ENCODE measurements at places on chromosomes 4 and X. TPM values are rescaled to one million over a fixed set of nuclear protein-coding genes. Genes with fewer than 3 reads are reported as not detected.

Gene ARMCX2
- 37.7 TPM for total RNA-seq

Gene SSX2
- total RNA-seq, result not detected

Gene CT45A3
- not detected for total RNA-seq

Gene EXOSC9
- total RNA-seq, result 23.0 TPM

Gene SULT1B1
- 8.3 TPM for total RNA-seq

Gene ZXDA
- 6.1 TPM for total RNA-seq

Gene SRPX2
- total RNA-seq, result 8.3 TPM

Gene FRMPD4
- total RNA-seq, result not detected

Gene BCORL1
- 1.7 TPM for total RNA-seq

Gene AMMECR1
- total RNA-seq, result 3.5 TPM

Gene TMEM150C
- 3.3 TPM for total RNA-seq

Gene ADRA2C
- total RNA-seq, result under 0.01 TPM

Gene TBC1D9
- total RNA-seq, result 66.7 TPM

Gene GABRG1
- total RNA-seq, result not detected

Gene FGD1
- total RNA-seq, result 1.1 TPM

Gene FRMD7
- not detected for total RNA-seq

Gene PDE6B
- total RNA-seq, result 7.5 TPM

Gene FGFRL1
- total RNA-seq, result 6.3 TPM

DNA sequence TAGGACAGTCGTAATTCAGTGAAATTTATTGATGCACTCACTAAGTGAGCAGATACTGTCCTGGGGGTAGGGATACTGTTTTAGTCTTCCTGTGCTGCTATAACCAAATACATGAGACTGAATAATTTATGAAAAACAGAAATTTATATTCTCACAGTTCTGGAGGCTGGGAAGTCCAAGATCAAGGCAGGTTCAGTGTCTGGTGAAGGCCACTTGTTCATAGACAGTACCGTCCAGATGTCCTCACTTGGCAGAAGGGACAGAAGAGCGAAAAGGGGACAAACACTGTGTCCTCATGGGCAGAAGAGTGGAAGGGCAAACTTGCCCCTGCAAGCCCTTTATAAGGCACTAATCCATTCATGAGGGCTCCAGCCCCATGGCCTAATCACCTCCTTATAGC is 45.6 kb downstream of the PGRMC2 start:
- no peak for DNase-seq

DNA sequence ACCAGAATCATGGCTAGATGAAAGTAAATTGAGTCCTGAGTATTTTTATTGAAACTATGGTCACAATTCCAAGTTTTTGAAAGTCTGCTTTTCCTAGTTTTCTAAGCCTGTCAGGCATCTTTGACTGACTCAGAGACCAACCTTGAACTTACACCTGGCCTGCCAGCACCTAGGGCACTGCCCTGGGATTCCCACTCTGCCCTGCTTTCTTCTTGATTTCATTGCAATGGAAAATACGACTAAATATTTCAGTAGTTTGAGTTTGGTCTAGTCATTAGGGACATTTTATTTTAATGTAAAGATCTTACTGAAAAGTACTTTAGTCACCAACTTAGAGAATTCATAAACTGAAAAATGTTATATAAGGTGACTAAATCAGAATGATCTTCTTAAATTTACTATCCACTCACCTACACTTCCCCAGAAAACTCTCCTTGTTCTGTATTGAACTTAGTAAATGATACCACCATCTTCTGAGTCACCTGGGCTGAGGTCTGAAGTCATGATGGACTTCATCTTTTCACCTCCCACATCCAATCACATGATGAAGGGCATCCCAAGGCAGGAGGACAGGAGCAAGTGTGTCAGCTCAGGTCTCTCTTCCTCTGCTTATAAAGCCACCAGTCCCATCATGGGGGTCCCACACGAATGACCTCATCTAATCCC is 11.6 kb upstream of the PYURF start:
- DNase-seq, result no peak

DNA sequence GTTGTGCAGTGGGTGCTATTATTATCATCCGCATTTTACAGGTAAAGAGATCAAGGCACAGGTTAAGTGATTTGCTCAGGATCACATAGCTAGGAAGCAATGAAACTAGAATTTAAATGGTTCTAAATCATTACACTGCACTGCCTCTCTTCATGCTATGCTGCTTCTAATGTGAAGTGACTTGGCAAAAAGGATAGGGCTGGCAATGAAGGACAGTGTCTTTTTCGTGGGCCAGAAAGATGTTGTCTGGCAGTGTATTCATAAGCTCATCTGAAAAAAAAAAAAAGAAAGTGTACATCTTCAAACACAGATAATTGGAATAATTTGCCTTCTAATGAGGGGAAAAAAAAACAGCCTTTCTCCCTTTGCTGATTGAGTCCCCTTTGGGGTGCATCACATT is 132.2 kb upstream of the FUNDC1 start:
- no peak for DNase-seq

DNA sequence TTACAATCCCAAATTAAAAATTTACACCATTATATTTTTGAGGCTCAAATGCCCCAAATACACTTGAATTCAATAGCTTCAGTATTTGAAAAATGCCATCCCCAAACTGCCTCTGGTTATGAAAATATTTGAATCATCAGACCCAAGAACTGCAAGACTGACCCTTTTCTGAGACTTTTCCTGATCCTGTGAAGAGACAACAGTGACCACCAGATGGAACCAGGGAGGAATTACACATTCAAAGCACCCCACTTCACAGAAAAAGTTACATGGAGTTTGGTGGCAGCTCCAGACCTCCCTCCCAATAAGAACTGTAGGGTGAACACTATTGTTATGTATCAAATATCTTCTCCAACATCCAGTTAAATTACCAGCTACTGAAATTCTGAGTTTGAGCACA is 44.0 kb upstream of the SCD5 start:
- DNase-seq, result peak; percentile 37

DNA sequence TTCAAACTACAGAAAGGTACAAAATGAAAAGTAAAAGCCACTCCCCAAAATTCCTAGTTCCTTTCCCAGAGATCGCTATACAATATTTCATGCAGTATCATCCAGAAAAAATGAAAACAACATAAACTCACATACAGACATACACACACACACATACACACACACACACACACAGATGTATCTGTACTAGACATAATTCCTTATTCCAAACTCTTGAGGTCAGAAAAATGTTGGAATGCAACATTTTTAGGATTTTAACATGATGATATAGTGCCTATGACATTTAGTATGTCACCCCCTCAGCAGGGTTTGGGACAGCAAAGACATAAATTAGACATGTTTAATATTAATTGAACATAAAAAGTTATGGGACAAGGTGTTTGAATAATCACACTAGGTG is 73.4 kb upstream of the LHFPL1 start:
- no peak for DNase-seq

- peak; percentile 45 for DNase-seq
Observed at GRCh38 chr4:165873298-165874071, 448 bp downstream of the TLL1 start.

DNA sequence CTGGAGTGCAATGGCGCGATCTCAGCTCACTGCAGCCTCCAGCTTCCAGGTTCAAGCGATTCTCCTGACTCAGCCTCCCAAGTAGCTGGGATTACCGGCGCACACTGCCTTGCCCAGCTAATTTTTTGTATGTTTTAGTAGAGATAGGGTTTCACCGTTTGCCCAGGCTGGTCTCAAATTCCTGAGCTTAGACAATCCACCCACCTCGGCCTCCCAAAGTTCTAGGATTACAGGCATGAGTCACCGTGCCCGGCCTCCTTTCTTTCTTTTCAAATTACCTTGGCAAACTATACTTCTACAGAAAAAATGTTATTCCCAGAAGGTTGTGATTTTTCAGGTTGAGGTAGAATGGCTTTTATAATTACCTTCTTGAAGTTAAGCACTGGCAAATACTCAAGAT is 321.9 kb upstream of the PRPS2 start:
- no peak for DNase-seq

GRCh38 chr4:124111922-124112321 is 600.6 kb downstream of the ANKRD50 start:
- peak; percentile 90 for DNase-seq

DNA sequence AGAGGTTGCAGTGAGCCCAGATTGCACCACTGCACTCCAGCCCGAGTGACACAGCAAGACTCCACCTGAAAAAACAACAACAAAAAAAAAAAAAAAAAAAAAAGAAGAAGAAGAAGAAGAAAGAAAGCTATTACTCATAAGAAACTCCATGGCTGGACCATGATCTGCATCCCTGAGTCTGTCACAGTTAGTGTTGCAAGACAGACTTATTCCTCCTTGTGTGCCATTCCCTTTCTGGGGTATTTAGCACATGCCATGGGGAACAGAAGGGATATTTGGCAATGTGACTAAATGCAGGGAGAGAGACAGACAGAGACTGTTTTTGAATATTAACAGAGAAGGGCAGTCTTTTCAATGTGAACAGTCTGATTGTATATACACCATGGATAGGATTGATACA is 16.7 kb upstream of the PDS5A start:
- DNase-seq, result no peak

- no peak for DNase-seq
Observed at GRCh38 chrX:65987811-65988210, 52.1 kb downstream of the VSIG4 start.

- DNase-seq, result no peak
Observed at GRCh38 chrX:132409780-132410556, 78.9 kb downstream of the MBNL3 start.

DNA sequence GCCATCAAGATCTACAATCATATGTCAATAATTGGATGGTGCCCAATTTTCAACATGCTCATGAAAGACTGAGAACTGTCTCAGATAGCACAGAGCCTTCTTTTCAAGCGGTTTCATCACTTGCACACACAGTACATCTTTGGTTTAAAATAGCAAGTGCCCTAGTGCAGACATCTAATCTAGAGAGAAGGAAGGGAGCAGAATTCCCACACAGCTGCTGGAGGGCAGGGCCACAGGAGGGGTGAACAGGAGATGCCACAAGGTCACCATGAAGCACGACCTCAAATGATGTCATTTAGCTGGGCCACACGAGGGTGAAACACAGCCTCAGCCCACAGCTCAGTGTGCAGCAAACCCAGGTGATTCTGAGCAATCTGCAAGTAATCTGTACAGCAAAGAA is 24.3 kb downstream of the LEF1 start:
- DNase-seq, result no peak

DNA sequence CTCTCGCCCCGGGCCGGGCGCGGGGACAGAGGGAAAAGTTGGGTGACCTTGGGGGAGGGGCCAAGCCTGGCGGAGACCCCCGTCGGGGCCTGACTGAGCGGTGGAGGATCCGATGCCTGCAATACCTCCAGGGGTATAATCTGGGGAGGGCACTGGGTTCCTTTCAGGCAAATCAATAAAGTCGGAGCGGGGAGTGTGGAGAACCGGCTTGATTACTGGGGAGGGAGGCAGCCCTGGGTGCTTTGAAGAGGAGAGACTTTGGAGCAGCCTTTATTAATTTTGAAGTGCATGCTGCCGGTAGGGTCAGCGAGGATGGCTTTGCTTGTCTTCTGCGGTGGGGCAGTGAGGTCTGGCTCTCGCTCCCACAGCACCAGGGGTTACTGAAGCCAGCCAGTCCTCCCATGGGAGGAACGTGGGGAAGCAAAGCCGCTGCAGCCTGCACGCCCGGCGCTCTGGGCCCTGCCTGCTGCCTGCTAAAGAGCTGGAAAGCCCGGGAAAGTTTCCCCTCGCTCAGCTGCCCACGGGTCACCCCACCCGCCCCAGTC is 403 bp upstream of the LGI2 start:
- DNase-seq, result no peak

DNA sequence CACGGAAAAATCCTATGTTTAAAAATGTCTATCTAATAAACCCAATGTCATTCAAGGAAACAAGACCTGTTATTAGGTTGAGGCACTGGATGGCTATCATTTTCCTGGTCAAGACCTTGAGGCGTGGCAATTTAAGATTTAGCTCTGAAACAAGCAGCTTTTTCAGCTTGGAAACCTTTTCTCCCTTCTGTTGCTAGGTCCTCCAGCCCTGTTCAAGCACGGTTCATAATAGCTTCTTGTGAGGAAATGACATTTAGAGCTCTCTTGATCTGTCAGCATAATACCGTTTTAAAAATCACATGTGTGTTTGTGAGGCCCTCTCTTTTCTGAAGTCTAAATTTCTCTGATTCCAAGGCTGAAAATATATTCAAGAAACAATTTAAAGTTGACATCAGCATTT is 133.6 kb upstream of the GRPR start:
- no peak for DNase-seq

GRCh38 chrX:68433155-68433980 is at the start of gene OPHN1:
Gene OPHN1 (minus strand): TSS chrX:68433495. CDS start chrX:68433020, 475 bp downstream.
- peak; percentile 79 for DNase-seq

- DNase-seq, result peak; percentile 7
Observed at GRCh38 chrX:36160081-36160480, 240.5 kb downstream of the CFAP47 start.

DNA sequence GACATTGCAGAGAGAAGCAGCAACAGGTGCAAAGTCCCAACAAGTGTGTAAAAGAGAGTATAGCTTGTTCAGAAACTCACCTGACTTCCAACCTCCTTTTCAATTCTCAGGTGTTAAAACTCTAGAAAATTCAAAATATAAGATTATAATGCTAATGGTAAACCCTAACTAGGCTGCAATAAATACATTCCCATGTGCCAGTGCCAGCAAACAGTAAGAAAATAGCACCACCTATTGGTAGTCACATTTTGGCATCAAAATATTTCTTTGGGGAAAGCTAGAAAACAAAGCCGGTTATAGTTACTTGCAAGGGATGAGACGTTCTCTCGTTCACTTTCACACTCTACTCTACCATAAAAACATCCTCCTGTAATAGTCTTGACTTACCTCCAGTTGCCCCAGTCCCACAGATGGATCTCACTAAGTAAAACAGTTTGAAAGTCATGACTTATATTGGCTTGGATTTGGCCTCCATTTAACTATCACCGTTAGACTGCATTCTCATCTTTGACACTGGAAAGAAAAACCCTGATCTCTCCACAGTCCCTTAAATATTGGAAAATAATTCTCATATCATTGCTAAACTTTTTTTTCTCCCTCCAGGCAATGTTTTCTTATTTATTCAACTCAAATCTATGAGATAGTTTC is 9.6 kb downstream of the BMP3 start:
- DNase-seq, result peak; percentile 34

DNA sequence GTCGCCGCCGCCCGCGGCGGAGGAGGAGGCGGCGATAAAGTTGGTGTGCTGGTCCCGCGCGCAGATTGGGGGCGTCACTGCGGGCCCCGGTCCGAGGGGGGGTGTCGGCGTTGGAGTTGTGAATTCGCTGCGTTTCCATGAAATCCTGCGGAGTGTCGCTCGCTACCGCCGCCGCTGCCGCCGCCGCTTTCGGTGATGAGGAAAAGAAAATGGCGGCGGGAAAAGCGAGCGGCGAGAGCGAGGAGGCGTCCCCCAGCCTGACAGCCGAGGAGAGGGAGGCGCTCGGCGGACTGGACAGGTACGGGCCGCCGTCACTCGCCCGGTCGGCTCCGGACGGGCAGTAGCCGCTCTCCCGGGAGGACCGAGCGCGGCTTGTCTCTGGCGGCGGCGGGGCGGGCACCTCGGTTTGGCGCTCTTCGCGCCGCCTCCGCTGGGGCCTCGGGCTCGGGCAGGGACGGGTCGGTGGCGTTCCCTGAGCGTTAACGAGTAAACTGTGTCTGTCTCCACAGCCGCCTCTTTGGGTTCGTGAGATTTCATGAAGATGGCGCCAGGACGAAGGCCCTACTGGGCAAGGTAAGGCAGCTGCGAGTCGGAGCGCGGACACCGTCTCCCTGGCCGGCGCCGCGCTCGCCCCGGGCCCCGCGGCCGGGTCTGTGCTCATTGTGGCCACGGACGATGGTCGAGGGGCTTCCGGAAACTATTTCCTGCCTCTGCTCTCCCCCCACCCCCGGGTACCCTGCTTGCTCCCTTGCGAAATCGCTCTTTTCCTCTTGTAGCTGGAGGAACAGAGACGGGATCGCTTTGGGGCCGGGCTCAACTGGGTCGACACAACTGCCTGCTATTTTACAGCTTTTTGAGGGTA is 658 bp downstream of the KDM6A start:
- peak; percentile 54 for DNase-seq
